ENCODE measurements at places on chromosomes 12 and 14. TPM values are rescaled to one million over a fixed set of nuclear protein-coding genes. Genes with fewer than 3 reads are reported as not detected.
A peak's percentile ranks its signal among the peaks of the same experiment; 100 is the strongest.

Gene DAO
- polyA plus RNA-seq, result not detected

DNA sequence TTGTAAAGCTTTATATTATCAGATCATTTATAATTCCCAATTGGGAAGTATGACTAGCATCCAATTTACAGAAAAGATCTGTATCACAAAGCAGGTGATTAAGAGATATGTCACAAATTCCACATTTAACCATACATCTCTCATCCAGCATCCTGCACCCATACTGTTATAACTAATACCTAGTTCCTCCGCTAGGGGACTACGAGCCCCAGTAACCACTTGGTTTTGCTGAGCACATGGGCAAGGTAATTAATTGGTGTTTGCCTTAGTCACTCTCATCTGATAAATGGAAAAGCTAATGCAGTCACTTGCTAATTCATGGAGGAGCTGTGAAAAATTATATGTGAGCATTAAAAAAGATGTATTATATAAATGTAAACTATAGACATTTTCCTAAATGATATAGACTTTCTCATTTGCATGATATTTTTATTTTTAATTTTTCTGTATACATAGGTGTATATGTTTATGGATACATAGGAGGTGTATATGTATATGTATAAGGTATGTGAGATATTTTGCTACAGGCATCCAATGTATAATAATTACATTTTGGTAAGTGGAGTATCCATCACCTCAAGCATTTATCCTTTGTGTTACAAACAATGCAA, 1031.8 kb downstream of the GALC start:
- peak; percentile 29 for DNase-seq

GRCh38 chr14:56846970-56847930, 37.0 kb upstream of the OTX2 start:
- DNase-seq, result no peak

Gene TMEM253
- 0.82 TPM for polyA plus RNA-seq

GRCh38 chr12:90398285-90398836, 556.6 kb downstream of the CCER1 start:
- DNase-seq, result no peak

Gene TMEM63C
- polyA plus RNA-seq, result 0.25 TPM

GRCh38 chr12:112121780-112122565, 3.4 kb upstream of the TRAFD1 start:
- DNase-seq, result no peak

DNA sequence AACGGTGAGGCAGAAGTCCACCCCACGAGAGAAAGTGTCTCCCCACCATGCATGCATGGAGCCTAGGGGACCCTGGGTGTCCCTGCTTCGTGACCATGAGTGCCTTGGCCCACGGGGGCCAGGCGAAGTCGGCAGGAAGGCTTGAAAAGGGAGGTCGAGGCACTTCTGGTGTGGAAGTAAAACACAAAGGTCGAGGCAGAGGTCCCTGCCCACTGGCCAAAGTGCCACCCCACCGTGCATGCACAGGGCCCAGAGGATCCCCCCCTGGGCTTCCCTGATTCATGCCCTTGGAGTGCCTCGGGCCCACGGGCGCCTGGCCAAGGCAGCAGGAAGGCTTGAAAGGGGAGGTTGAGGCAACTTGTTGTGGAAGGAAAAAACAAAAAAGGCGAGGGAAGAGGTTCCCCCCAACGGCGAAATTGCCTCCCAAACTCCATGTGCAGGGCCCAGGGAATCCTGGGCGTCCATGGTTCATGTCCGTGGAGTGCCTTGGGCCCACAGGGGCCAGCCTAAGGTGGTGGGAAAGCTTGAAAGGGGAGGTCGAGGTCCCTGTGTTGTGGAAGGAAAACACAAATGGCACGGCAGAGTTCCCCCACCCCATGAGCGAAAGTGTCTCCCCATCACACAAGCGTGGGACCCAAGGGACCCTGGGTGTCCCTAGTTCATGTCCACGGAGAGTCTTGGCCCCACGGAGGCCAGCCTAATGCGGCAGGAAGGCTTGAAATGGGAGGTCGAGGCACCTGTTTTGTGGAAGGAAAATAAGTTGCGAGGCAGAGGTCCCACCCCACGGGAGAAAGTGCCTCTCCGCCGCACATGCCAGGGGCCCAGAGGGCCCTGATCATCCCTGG, 372.1 kb downstream of the ALG10 start:
- DNase-seq, result peak; percentile 9

DNA sequence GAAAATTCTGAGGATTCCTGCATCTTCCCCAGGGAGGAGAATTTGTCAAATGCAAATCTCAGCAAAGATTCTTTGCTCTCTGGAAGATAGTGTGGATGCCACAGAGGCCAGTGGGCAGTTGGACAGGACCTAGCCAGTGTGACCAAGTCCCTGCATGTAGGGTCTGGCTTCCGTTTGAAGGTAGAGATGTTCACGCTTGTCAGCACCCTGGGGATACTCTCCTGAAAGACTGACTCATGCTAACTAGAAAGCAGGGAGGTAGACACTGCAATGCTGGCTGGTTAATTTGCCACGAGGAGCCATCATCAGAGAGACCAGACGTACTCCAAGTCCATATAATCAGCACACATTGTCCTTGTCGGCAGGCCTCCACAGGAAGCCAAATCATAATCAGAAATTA, 130.1 kb downstream of the SAMD4A start:
- no peak for DNase-seq

DNA sequence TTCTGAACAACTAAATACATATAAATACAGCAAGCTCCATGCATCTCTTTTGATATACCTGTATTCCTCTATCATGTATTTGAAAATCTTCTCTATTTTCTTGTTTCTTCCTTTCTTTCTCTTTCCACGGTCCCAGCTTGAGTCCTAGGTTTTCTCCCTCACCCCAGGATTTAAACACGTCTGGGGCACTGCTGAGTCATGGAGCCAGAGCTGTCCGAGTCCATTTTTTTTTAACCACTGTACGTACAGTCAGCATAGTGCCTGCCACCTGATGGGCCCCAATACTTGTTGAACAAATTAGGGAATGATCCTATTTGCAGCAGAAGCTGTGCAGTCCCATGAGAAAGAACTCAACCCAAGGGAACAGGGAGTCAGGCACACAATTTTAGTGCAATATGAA, 158.1 kb downstream of the ATP23 start:
- DNase-seq, result no peak

Gene TBX5
- not detected for polyA plus RNA-seq

GRCh38 chr12:64265839-64266238, 43.7 kb upstream of the KICS2 start:
- no peak for DNase-seq

DNA sequence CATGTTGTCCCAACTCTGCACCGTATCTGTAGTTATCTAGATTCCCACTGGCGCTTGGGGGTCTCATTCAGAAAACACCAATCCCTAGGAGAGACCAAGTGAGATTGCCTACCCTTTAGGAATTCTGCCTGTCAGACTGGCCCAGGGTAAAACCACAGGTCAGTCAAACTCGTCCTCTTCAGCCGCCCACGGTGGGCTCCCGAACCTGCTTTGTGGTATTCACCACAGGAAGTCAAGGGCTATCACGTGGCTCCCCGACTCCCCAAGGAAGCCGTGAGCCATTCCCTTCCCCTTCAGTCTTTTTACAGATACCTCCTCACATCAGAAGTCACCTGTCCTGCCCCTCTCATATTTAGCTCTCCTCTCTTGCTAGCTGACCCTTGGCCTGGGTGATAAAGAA, 159.9 kb downstream of the EGLN3 start:
- no peak for DNase-seq

Gene PPM1H
- polyA plus RNA-seq, result 0.13 TPM
